ENCODE measurements at places on chromosomes 5 and 9.
A peak's percentile ranks its signal among the peaks of the same experiment; 100 is the strongest.

DNA sequence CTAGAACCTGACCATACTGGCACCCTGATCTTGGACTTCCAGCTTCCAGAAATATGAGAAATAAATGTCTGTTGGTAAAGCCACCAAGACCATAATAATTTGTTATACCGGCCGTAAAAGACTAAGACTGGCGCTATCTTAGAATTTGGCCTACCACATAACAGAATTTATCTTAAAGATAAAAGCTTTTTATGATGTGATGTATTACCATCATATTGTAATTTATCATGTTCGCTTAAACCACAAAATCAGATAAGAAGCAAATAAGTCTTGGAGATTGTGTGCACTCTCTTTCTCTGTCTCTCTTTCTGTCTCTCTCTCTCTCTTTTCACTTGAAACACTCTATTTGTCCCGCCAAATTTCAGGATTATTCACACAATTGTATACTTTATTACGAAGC is 35.6 kb downstream of the FST start:
- H3K36me3 ChIP-seq, result no peaks in the 10 kb centered on the region
- H3K27ac ChIP-seq, result no peak overlapping the region
- no peaks in the 10 kb centered on the region for H3K27me3 ChIP-seq

- DNase-seq, result no peak
- peak overlapping the region; percentile 95 for H3K27ac ChIP-seq
- H3K4me1 ChIP-seq, result no peaks in the 10 kb centered on the region
- no peaks in the 10 kb centered on the region for H3K27me3 ChIP-seq
- H3K4me3 ChIP-seq, result peak overlapping the region; percentile 92
- peaks cover 29% of the 10 kb centered on the region for H3K36me3 ChIP-seq
Observed at GRCh38 chr5:73499187-73499586, 945 bp downstream of the BTF3 start.

DNA sequence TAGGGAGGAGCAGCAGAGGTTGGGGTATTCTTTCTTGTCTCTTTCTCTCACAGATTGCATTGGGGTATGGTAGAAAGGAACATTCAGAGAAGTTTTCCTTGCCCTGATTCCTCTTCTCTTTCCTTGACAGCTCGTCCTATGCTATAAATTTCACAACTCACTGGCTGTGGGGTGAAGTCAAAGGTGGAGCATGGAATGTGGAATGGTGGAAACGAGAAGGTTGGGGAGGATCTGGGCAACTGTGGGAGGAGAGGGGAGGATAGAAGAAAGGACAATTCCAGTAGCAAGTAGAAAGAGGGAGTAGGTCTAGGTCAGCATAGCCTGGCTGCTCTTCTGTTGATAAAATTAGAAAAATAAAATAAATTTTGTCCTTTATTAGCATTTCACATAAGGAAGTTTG is 39.0 kb upstream of the POC5 start:
- no peaks in the 10 kb centered on the region for H3K27me3 ChIP-seq
- no peak overlapping the region for H3K27ac ChIP-seq
- H3K4me1 ChIP-seq, result no peaks in the 10 kb centered on the region
- no peak for DNase-seq
- no peaks in the 10 kb centered on the region for H3K36me3 ChIP-seq

DNA sequence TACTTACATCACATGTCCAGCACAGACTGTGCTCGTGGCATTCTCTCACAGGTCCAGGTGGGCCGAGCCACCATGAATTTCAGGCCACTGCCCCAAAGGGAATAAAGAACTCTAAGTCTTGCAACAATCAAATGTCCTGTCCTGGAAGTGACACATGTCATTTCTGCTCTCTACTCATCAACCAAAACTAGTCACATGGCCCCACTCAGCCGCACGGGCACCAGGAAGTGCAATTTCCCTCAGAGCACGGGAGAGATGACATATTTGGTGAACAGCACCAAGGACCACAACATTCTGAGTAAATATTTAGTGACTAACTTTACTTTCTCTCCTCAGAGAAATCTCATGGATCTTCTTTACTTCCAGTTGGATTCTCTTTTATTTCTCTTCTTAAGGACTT is 131.1 kb upstream of the TUT7 start:
- no peaks in the 10 kb centered on the region for H3K4me1 ChIP-seq
- no peak for DNase-seq
- no peaks in the 10 kb centered on the region for H3K27me3 ChIP-seq
- H3K27ac ChIP-seq, result no peak overlapping the region
- no peaks in the 10 kb centered on the region for H3K36me3 ChIP-seq

DNA sequence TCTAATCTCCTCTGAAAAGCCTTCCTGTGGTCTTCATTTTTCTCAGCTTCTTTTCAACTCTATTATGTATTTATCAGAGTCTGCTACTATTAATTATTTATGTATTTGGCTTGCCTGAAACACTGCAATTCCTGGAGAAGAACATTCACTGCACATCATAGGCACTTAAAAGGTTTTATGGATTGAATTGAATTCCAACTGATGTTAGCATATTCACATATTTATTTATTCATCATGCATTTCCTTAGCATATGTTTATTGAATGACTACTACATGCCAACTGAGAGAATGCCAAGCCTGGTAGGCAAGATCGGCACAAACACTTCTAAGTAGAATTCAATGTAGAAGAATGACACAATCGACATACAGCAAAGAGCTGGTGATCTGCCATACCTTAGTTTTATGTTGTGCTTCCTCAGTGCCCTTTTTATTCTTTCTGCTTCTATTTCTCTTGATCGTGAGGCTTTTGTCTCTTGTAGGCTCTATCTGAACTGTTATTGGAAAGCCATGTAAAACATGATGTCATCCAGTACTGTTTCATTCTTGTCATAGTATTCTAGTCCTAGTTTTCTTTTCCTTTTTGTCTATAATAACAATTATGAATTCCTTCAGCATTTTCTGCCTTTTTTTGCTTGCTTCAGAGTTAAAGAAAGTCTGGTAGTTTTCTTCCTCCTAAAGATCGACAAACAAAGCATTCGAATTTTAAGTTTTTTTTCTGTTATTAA is 454.2 kb downstream of the TLE4 start:
- no peak for DNase-seq
- H3K4me3 ChIP-seq, result no peak overlapping the region
- no peaks in the 10 kb centered on the region for H3K4me1 ChIP-seq
- H3K27me3 ChIP-seq, result no peaks in the 10 kb centered on the region
- H3K27ac ChIP-seq, result no peak overlapping the region

GRCh38 chr5:92409134-92409533 is 1026.0 kb upstream of the ARRDC3 start:
- no peak overlapping the region for H3K27ac ChIP-seq
- H3K36me3 ChIP-seq, result no peaks in the 10 kb centered on the region
- no peak overlapping the region for H3K4me3 ChIP-seq
- no peaks in the 10 kb centered on the region for H3K4me1 ChIP-seq

All from right atrium auricular region (tissue), 2 donors.